ENCODE measurements at places on chromosomes 7 and 10.

DNA sequence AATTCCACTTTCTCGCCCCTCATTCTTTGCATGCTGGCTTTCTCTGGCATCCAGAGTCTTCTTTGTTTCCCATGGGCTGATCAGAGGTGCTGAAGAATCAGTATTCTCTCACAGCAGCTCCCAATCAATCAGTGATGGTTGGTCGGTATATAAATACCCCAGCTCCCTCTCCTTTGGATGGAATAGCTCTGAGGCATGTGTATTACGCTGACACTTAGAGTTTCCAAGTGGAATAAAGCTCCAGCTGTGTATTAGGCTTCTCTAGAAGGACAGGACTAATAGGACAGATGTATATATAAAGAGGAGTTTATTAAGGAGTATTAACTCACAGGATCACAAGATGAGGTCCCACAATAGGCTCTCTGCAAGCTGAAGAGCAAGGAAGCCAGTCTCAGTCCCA is 218.3 kb upstream of the GRB10 start:
- H3K27ac ChIP-seq, result no peak overlapping the region
- H3K36me3 ChIP-seq, result no peaks in the 10 kb centered on the region
- no peak for DNase-seq
- no peaks in the 10 kb centered on the region for H3K4me1 ChIP-seq
- H3K27me3 ChIP-seq, result no peaks in the 10 kb centered on the region
- H3K4me3 ChIP-seq, result no peak overlapping the region

DNA sequence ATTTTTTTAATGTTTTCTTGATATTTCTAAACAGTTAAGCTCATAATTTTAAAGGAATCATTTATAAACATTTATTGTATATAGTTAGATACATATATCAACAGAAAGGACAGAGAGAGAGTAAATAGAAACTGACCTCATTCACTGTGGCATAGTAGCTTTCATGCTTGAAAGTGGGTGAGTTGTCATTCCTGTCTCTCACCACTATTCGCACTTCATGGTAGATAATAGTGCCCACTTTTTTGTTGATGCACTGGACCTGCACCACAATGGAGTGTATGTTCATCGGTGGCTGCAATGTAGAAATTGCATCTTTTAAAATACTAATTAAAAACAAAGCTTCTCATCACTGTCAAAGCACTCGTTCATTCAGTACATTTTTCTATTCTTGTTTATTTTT is 432.0 kb downstream of the PCDH15 start:
- no peak overlapping the region for H3K4me3 ChIP-seq
- H3K27ac ChIP-seq, result no peak overlapping the region
- no peaks in the 10 kb centered on the region for H3K4me1 ChIP-seq
- no peaks in the 10 kb centered on the region for H3K27me3 ChIP-seq
- no peaks in the 10 kb centered on the region for H3K36me3 ChIP-seq

DNA sequence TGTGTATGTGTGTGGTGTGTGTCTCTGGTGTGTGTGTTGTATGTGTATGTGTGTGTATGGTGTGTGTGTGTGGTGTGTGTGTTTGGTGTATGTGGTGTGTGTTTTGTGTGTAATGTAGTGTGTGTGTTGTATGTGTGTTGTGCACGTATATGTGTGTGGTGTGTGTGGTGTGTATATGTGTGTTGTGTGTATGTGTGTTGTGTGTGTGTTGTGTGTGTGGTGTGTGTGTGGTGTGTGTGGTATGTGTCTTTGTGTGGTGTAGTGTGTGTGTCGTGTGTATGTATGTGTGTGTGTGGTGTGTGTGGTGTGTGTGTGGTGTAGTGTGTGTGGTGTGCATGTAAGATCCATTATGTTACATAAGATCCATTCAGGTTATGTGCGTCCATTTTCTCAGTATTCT is 21.9 kb upstream of the VIPR2 start:
- H3K4me1 ChIP-seq, result no peaks in the 10 kb centered on the region
- DNase-seq, result no peak
- no peak overlapping the region for H3K27ac ChIP-seq
- no peak overlapping the region for H3K4me3 ChIP-seq

- no peaks in the 10 kb centered on the region for H3K36me3 ChIP-seq
- H3K4me1 ChIP-seq, result no peaks in the 10 kb centered on the region
- no peak overlapping the region for H3K4me3 ChIP-seq
- DNase-seq, result no peak
- no peaks in the 10 kb centered on the region for H3K27me3 ChIP-seq
These were observed 43.8 kb upstream of the ACSL5 start for GRCh38 chr10:112330162-112330561.

DNA sequence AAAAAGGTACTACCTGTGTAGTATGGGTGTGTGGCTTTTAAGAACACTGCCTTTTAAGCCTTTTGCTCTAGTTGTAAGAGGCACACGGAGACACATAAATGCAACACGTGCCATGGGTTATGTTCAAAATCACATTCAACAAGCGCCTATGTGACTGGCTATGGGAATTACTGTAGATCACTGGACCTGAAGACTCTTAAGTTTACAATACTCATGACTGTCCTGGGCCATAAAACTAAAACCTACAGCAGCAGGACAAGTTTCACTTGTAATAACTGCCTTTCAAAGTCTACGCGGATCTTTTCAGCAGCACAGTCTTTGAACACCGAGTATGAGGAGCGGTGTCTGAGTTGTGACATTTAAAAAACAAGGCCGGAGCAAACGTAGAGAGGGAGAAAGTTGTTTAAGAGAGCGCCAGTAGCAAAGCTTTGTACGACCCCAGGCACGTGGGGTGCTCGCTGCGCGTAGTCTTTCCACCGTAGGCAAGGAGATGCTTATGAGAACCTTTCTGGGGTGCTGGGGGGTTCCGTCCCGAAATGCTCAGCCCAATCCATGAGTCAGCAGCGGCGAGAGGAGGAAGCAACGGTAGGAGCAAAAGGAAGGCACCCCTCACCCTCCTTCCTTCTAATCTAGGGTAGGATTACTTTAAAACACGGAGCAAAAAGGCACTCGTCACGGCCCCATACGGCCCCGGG is 662 bp downstream of the DNAJC2 start:
- peak overlapping the region; percentile 96 for H3K4me3 ChIP-seq
- peak overlapping the region; percentile 81 for H3K27ac ChIP-seq
- peaks cover 19% of the 10 kb centered on the region for H3K4me1 ChIP-seq
- DNase-seq, result peak; percentile 18
- H3K36me3 ChIP-seq, result no peaks in the 10 kb centered on the region

DNA sequence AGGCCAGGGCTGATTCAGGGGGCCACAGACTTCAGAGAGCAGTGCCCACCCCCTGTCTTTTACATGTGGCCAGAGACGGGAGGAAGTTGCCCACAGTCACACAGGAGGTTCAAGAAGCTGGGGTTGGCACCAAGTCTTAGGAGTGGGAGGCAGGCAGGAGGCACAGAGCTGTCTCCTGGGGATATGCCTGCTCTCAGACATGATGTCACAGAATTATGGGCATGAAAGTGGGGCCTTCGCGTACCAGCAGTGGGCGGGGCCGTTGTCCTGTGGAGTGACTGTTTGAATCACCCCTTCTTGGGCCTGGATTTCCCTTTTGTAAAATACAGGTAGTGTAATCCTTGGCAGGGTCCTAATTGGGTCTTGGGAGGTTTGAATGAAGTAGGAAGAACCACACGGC is 81.2 kb upstream of the PPIF start:
- H3K27me3 ChIP-seq, result no peaks in the 10 kb centered on the region
- no peak overlapping the region for H3K4me3 ChIP-seq
- DNase-seq, result no peak
- peaks cover 2% of the 10 kb centered on the region for H3K4me1 ChIP-seq

GRCh38 chr7:51617686-51618085 is 301.1 kb upstream of the COBL start:
- no peaks in the 10 kb centered on the region for H3K36me3 ChIP-seq
- no peaks in the 10 kb centered on the region for H3K4me1 ChIP-seq
- no peak for DNase-seq

DNA sequence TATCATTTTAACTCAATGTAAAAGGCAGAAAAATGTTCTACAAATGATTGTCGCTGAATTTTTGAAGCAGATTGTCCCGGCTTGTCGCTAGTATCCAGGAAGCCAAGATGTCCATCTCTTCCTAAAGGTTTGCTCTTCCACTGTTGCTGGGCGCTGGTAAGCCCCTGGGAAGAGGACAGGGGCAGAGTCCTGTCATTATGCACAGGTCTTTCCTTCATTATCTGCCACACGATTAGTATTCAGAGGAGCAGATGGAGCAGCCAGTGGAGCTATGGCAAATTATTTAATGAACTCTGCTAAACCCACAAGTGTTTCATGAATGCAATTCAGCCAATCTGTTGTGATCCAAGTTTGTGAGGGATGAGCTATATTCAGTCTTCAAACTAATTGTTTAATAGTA is 499.1 kb upstream of the NRP1 start:
- H3K4me3 ChIP-seq, result no peak overlapping the region
- H3K27me3 ChIP-seq, result no peaks in the 10 kb centered on the region
- no peak for DNase-seq
- no peak overlapping the region for H3K27ac ChIP-seq
- no peaks in the 10 kb centered on the region for H3K36me3 ChIP-seq

DNA sequence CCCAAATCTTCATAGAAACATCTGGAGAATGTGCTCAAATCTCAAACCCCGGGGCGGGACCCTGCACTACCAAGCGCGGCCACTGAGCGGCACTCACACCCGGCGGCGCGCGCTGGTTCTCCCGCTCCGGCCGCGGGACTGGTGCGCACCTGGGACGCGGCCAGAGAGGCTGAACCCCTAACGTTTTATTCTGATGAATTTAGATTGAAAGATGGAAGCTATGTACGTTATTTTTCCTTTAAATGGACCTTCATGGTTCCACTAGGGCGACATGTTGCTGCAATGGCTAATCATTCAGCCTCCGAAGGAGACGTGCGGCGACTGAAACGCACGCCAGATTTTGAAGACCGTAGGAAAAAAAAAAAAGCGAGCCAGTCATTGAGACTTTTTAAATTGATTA is 107.0 kb upstream of the INSIG1 start:
- peak overlapping the region; percentile 30 for H3K4me3 ChIP-seq
- H3K36me3 ChIP-seq, result no peaks in the 10 kb centered on the region
- DNase-seq, result no peak
- no peak overlapping the region for H3K27ac ChIP-seq
- H3K27me3 ChIP-seq, result no peaks in the 10 kb centered on the region

- no peak overlapping the region for H3K4me3 ChIP-seq
- H3K4me1 ChIP-seq, result no peaks in the 10 kb centered on the region
- no peaks in the 10 kb centered on the region for H3K36me3 ChIP-seq
- no peak for DNase-seq
- no peak overlapping the region for H3K27ac ChIP-seq
These were observed 5.3 kb upstream of the GIMAP5 start for GRCh38 chr7:150731916-150732315.

DNA sequence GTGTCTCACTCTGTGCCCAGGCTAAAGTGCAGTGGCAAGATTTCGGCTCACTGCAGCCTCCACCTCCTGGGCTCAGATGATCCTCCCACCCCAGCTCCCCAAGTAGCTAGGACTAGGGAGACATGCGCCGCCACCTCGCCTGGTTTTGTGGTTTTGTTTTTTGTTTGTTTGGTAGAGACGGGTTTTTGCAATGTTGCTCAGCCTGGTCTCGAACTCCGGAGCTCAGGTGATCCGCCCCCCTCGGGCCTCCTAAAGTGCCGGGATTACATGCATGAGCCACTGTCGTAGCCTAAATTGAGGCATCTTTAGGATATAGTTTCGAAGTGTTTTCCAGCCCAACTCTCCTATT is 781 bp downstream of the ZNF727 start:
- H3K27ac ChIP-seq, result peak overlapping the region; percentile 41
- H3K4me3 ChIP-seq, result peak overlapping the region; percentile 51
- DNase-seq, result no peak
- no peaks in the 10 kb centered on the region for H3K27me3 ChIP-seq
- no peaks in the 10 kb centered on the region for H3K36me3 ChIP-seq

DNA sequence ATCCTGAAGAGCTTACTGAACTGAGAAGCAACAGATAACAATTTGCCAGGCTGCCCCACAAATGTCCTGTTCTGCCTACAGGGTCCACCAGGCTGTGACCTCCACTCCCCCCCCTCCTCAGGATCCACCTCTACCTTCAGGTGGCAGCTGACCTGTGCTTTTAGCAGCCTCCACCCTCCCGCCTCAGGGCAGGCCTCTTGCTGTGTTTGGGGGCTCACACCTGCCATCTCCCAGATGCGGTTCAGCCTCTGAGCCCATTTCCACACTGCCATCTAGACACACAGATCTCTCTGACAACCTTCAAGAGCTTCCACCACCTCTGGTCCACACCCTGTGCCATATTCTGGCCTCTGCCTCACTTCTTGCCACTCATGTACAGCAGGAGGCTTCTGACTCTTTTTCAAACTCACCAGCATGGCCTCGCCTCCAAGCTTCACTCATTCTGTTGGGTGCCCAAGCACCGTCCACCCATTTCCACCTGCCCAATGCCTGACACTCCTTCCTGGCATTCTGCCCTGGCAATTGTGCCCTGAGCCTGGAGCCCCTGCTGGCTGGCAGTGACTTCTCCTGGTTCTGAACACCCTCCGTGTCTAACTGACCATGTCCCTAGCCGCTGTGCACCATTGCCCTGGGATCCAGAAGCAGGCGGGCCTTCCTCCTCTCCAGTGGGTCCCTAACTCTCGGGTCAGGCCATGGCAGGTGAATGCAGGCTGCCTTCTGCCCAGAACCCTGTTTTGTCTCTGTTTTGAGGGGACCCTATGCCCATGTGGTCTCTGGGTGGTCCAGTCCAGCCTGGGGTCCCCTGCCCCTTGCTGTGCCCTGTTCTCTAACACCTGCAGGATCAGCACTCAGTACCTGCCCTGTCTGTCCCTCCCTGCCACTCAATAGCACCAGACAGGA is 18.5 kb downstream of the TMEM72 start:
- H3K4me1 ChIP-seq, result peaks cover 5% of the 10 kb centered on the region
- no peak overlapping the region for H3K4me3 ChIP-seq
- peak; percentile 12 for DNase-seq

DNA sequence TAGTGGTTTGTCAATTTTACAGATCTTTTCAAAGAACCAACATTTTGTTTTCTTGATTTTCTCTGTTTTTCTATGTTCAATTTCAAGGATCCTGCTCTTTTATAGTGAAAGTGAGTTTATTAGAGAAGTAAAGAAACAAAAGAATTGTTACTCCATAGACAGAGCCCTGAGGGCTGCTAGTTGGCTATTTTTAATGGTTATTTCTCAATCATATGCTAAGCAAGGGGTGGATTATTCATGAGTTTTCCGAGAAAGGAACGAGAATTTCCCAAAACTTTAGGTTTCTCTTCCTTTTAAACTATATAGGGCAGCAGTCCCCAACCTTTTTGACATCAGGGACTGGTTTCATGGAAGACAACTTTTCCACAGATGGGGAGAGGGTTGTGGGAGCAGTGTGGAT is 165.0 kb downstream of the CCSER2 start:
- no peak for DNase-seq
- H3K4me1 ChIP-seq, result peaks cover 13% of the 10 kb centered on the region
- H3K4me3 ChIP-seq, result no peak overlapping the region
- no peak overlapping the region for H3K27ac ChIP-seq

Data from pancreas (tissue), 10 donors.